ENCODE measurements at places on chromosomes 16 and 17. TPM values are rescaled to one million over a fixed set of nuclear protein-coding genes. Genes with fewer than 3 reads are reported as not detected.

The ABCA3 gene
- total RNA-seq: 57.3 TPM

The ALOX12B gene
- 0.63 TPM for total RNA-seq

The UBALD2 gene
- 6.3 TPM for total RNA-seq

The ARRB2 gene
- 22.5 TPM for total RNA-seq

The SLC9A5 gene
- total RNA-seq: 0.94 TPM

The RUNDC3A gene
- total RNA-seq: 67.6 TPM

The DCTPP1 gene
- 16.3 TPM for total RNA-seq

The ATP2A1 gene
- total RNA-seq: 0.63 TPM

The TMEM235 gene
- total RNA-seq: not detected

The KRTAP9-8 gene
- total RNA-seq: not detected

The TRIM47 gene
- total RNA-seq: 10.3 TPM

The PIK3R5 gene
- 0.31 TPM for total RNA-seq

The SCNN1G gene
- 0.63 TPM for total RNA-seq

The ENPP7 gene
- not detected for total RNA-seq

The ALOXE3 gene
- 0.63 TPM for total RNA-seq

The KRTAP4-4 gene
- total RNA-seq: not detected

The CMTM2 gene
- not detected for total RNA-seq

The TP53TG3 gene
- not detected for total RNA-seq

The RAB11FIP4 gene
- total RNA-seq: 66.0 TPM

The SOX9 gene
- 27.9 TPM for total RNA-seq

The CTF1 gene
- 0.31 TPM for total RNA-seq

The ALDH3A1 gene
- total RNA-seq: not detected

The TUBB3 gene
- total RNA-seq: 2,642 TPM

The PLA2G10 gene
- not detected for total RNA-seq

The CTRB2 gene
- not detected for total RNA-seq

The OTOP3 gene
- not detected for total RNA-seq

The ANKRD40CL gene
- not detected for total RNA-seq

The IGF2BP1 gene
- total RNA-seq: 2.8 TPM

The MAFG gene
- total RNA-seq: 17.8 TPM

The NPB gene
- total RNA-seq: 2.5 TPM

The TP53TG3D gene
- total RNA-seq: not detected

The KRT31 gene
- total RNA-seq: 0.94 TPM

The CRAMP1 gene
- total RNA-seq: 18.8 TPM

The C17orf67 gene
- 1.3 TPM for total RNA-seq

The PTGES3L gene
- total RNA-seq: 2.5 TPM

The TBC1D3H gene
- total RNA-seq: not detected

The SMIM36 gene
- total RNA-seq: not detected

The GP2 gene
- not detected for total RNA-seq

The NME3 gene
- total RNA-seq: 26.9 TPM

The LUC7L gene
- 216 TPM for total RNA-seq

The KRT39 gene
- total RNA-seq: not detected

The ARSG gene
- 6.9 TPM for total RNA-seq

The ERBB2 gene
- 13.1 TPM for total RNA-seq

The RAB34 gene
- total RNA-seq: 15.3 TPM
